ENCODE measurements at places on chromosomes 5 and 9.

DNA sequence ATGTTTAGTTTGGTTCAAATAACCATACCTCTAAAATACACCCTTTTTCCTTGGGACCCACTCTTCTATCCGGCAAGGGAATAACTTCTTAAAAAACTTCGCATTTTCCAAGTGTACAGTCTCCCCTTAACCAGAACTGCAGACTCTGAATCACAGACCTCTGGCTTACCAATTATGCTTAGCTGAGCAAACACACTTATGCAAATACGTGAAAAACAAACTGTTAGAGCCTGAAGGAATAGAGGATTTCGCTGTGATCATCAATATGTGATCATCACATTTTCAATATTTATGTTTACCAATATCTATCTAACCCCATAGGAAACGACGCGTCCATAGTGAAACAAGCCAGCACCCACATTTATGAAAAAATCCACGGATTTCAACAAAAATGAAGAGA, 1.3 kb downstream of the LPAR1 start:
- no peak for DNase-seq

- no peak for DNase-seq
These were observed 126.4 kb upstream of the SLC12A2 start for GRCh38 chr5:127957183-127957582.

DNA sequence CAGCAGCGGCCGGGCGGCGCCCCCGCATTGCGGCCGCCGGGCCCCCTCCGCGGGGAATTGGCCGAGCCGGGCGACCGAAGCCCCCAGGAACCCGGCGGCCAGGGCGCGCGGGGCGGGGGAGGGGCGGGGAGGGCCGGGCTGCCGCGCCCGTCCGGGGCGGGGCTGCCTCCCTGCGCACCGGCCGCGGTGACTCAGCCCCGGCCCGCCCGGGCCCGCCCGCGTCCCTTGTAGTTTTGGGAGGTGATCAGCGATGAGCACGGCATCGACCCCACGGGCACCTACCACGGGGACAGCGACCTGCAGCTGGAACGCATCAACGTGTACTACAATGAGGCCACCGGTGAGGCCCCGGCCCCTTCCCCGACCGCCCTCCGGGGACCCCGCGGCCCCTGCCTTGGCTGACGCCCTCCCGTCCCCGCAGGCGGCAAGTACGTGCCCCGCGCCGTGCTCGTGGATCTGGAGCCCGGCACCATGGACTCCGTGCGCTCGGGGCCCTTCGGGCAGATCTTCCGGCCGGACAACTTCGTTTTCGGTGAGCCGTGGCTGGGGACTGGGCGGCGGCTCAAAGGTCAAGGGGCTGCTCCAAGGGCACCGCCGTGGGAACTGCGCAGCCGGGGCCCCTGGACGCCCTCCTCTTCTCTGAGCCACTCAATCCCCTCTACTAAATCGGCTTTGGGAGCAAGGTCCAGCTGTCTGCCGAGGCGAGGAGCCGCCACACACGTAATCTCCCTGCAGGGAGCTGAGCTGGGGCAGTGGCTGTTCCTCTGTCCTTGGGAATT, 592 bp downstream of the TUBB4B start:
- peak; percentile 63 for DNase-seq

DNA sequence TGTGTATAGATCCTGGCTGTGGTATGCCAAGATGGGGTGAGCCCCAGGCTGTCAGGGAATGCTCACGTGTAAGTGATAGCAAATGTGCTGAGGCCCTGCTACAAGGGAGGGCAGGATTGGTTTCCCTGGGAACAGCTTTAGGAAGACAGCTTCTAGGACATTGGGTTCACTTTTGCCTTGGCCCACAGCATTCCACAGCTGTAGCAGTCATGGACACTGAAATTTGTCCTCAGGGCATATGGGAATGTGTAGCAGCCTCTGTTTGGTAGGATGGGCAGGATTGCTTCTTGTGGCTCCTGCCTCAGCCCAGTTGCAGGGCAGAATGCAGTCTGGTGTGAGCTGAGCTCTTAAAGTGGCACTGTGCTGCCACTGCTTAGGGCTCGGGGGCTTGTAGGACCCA, 1061.7 kb upstream of the WWC1 start:
- no peak for DNase-seq

- DNase-seq, result no peak
These were observed 2.6 kb downstream of the MAN1B1 start for GRCh38 chr9:137089232-137089947.

DNA sequence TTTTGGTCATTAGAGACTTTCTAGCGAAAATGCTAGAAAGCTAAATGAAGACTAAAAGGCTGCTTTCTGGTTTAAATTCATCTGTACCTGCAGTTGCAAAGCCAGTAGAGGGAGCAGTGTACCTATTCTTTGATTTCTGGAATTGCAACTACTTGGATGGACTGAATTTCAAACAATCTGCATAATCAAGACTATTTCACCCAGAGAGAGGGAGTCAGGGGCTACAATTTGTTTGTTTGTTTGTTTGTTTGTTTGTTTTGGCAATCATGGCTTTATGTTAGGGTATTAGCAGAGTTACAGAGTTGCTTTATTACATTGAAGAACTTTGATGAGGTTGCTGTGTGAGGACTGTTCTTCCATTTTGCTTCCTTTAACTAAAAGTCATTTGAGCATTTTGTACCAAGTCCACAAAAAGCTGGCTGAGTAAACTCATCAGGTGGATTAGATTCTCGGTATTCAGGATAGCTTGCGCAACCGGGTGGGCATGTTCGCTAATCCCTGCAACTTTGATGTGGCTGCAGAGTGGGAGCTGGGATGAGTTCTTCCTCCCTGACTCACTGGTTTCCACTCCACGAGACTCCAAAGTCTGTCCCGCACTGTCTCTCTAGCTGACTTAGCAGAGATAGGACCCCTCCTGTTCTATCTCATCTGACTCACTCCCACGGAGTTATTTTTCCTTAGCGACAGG, 80.0 kb upstream of the TUT7 start:
- peak; percentile 63 for DNase-seq

DNA sequence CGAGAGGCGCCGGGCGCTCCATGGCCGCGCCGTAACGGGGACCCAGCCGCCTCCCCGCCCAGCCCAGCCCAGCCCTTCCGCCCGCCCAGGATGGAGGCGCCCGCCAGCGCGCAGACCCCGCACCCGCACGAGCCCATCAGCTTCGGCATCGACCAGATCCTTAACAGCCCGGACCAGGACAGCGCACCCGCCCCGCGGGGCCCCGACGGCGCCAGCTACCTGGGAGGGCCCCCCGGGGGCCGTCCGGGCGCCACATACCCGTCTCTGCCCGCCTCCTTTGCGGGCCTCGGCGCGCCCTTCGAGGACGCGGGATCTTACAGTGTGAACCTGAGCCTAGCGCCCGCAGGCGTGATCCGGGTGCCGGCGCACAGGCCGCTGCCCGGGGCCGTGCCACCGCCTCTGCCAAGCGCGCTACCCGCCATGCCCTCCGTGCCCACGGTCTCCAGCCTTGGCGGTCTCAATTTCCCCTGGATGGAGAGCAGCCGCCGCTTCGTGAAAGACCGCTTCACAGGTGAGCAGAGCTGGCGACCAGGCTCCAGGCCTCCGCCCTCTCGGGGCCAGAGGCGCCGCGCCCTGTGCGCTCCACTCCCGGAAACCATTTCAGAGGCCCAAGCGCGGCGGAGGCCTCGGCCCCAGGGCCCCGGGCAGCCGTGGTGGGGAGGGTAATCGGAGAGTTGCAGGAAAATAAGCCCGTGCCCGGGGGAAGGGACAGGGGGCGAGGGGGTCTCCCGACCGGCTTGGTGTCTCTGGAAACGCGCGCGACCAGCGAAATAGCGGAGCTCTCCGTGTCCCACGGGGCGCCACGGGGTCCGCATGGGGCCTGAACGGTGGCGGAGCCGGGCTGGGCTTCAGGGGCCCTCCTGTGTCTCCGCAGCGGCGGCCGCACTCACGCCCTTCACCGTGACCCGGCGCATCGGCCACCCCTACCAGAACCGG, 496 bp downstream of the TLX3 start:
- no peak for DNase-seq

DNA sequence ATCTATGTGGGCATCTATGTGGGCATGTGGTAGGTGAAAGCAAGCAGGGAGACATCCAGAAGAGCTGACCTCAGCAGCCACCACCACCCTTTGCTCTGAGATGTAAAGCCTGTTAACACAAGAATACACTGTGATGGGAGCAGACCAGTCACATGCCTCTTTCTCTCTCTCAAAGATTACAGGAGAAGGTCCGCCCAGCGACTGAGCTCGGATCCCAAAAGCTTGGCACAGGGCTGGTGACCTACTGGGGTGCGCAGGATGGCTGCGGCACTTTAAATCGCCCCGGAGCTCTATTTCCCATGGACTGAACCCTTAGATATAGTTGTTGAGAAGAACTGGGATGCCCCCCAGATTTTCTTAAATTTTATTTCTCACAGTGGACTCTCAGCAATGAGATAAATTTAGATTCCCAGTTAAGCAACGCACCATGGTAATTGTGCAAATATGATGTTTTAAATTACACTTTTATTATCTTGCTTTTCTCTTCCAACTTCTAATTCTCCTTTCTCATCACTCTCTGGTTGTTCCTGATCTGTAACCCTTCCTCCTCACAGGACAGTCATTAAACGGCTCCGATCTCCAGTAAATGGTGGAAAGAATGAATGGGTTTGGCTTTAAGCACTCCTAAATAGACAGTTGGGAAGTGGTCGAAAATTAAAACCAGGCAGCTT, 37.7 kb upstream of the ICE1 start:
- DNase-seq, result no peak

- peak; percentile 43 for DNase-seq
These were observed 15.9 kb upstream of the SYNPO start for GRCh38 chr5:150624334-150625163.

GRCh38 chr9:4964540-4964939, 20.5 kb upstream of the JAK2 start:
- DNase-seq, result no peak

DNA sequence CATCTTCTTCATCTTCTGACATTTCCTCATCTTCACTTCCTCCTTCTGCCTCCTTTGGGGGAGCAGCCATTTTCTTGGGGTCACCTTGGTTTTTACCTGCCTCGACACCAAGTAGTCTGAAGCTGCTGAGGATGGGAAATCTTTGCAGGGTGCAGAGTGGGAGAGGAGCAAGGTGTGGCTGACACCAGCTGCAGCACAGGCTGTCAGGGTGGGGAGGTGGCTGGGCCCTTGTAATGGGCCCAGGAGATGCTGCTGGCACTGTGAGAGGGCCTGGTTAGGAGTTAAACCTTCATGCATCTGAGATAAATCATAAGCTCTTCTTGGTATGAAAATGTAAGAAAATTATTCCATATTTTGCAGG, 7.7 kb downstream of the RABL6 start:
- DNase-seq, result no peak

DNA sequence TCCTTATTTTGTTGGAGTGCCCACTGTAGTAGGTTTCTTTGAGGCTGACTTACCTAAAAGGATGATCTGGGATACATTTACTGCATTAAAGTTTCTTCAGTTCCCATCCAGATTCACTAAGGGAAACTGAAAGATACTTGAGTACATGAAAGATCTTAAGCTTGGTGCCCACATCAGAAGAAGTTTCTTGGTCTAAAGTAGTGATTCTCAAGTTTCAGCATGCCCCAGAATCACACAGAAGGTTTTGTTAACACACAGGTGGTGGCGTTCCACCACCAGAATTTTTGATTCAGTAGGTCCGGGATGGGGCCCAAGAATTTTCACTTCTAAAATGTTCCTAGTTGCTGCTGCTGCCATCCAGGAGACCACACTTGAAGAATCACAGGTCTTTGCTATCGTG, 171.0 kb downstream of the ZNF462 start:
- no peak for DNase-seq

- DNase-seq, result no peak
These were observed 210.7 kb downstream of the HINT1 start for GRCh38 chr5:130954336-130954735.

DNA sequence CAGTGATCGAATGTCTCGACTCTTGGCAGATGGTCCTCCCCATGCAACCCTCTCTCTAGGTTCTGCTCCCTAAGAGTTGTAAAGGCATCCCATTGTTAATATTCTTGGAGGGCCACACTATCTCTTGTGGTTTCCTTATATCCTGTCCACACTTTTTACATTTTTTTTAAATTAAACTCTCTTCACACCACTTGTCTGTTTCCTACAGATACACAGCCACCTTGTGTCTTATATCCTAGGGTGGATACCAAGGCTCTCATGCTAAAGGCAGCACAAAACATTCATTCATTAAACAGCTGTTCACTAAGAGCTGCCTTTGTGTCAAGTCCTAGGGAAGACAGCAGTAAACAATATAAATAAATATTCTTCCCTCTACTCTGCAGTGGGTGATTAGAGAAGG, 60.5 kb upstream of the SHISAL2B start:
- DNase-seq, result no peak

- DNase-seq, result no peak
These were observed 1046.5 kb upstream of the ARRDC3 start for GRCh38 chr5:92429646-92430045.

- no peak for DNase-seq
These were observed 79.6 kb downstream of the ADAMTS2 start for GRCh38 chr5:179265514-179266290.

GRCh38 chr5:159211729-159212174, 2.4 kb upstream of the RNF145 start:
- DNase-seq, result peak; percentile 32

DNA sequence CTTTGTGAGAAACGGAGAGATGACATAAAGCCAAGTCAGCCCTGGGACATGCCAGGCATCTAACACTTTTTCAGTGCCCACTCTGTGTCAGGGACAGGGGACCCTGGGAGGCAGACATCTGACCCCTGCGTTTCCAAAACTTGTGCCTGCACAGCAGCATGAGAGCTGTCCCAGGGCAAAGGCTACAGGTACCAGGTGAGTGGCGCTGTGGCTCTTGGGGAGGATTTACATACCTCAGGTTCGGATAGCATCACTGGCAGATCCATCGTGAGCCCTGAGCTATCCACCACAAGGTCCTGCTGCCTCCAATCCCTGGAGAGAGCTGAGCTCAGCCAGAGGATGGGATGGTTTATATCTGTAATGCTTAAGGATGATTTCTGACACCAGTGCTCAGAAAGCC, 52.4 kb downstream of the FSTL4 start:
- no peak for DNase-seq

- DNase-seq, result no peak
These were observed 33.5 kb upstream of the ZSWIM6 start for GRCh38 chr5:61298580-61298979.

DNA sequence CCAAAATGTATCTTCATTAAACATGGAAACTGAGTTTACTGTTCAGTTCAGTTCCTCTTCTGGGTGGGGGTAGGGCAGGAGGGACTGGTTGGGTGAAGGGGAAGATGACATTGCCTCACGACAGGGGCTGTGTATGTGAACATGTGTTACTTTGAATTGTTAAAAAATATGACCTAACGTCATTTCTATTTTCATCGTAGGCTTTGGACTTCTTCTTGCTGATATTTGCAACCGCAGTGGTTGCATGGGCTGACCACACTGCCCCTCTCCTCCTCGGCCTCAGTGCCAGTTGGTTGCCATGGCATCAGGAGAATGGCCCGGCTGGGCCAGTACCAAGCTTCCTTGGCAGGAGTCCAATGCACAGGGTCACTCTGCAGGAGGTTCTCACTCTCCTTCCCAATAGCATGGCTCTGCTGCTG, 41.5 kb downstream of the HACD4 start:
- peak; percentile 81 for DNase-seq

Data from NB4 (cell line).